ENCODE measurements at places on chromosomes 4 and X.
A peak's percentile ranks its signal among the peaks of the same experiment; 100 is the strongest.

DNA sequence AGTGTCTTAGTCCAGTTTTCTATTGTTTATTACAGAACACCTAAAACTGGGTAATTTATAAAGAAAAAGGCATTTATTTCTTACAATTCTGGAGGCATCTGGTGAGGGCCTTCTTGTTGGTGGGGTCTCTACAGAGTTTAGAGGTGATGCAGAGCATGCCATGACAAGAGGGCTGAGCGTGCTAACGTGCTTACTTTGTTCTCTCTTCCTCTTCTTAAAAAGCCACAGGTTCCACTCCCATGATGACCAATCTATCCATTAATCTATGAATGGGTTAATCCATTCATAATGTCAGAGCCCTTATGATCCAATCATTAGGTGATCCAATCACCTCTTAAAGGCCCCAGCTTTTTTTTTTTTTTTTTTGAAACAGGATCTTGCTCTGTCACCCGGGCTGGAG is 291.5 kb upstream of the GALNTL6 start:
- DNase-seq = no peak

DNA sequence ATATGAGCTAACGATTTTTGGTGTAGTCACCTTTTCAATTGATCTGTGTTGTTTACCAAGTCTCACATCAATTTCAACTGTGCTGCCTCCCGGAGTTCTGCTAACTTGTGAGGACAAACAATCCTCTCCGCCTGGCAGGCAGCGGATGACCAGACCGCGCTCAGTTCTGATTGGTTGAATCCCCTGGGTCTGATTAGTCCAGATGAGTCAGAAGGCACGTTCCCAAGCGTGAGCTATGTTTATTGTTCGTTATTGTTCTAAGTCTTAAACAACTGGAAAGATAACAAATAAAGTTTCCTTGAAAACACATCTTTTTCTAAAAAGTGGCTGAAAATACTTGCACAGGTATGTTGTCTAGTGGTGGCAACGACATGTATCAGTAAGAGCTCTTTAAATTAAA is 37.9 kb upstream of the TRPC3 start:
- no peak for DNase-seq

- no peak for DNase-seq
Measured at GRCh38 chr4:183807420-183808096, 97.5 kb upstream of the STOX2 start.

DNA sequence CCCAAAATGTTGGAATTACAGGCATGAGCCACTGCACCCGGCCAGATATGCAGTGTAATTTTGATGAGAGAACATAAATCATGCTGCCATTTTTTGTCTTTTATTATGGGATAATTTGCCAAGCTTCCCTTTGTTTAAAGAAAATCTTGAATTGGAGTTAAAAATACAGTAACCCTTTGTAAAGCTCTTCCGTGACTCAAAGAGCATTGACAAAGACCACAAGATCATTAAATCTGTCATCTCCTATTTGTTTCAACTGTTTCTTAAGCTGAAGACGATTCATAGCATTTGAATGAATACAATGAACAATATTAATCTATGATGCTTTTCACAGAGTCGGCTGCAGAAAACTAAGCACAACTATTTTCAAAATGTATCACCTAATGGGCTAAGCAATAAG is 132.6 kb downstream of the ANAPC4 start:
- no peak for DNase-seq

GRCh38 chr4:150750824-150751223 is 168.9 kb downstream of the MAB21L2 start:
- DNase-seq = no peak

- no peak for DNase-seq
Measured at GRCh38 chr4:121166976-121167375, 2.9 kb upstream of the TNIP3 start.

- DNase-seq = peak; percentile 32
Measured at GRCh38 chrX:74421036-74421739, at the start of gene SLC16A2. Gene SLC16A2, plus strand, starts transcription at chrX:74421493. Its CDS starts 145 bp downstream, at chrX:74421638.

- DNase-seq = no peak
Measured at GRCh38 chr4:123851521-123851920, 454.9 kb downstream of the SPRY1 start.

GRCh38 chr4:87677731-87678130 is 27.7 kb downstream of the DMP1 start:
- DNase-seq = no peak

- no peak for DNase-seq
Measured at GRCh38 chrX:40964633-40965586, 120.3 kb upstream of the USP9X start.

DNA sequence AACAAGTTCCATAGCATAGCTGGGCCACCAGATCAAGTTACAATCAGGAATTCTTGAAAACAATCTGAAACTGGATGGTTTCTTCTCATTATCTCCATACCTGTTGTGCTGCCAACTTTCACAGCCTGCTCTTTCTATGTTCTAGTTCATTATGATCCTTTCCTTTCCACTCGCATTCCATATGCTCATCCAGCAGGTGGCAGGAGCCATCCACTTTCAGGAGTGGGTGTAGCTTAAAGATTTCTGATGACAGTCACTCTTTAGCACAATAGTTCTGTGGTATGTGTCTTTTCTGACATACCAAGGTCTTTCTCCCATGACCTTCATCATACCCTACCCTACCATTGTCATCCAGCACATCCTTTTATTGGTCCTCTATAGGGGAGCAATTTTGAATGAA is 46.4 kb downstream of the PAGE2 start:
- DNase-seq = no peak

DNA sequence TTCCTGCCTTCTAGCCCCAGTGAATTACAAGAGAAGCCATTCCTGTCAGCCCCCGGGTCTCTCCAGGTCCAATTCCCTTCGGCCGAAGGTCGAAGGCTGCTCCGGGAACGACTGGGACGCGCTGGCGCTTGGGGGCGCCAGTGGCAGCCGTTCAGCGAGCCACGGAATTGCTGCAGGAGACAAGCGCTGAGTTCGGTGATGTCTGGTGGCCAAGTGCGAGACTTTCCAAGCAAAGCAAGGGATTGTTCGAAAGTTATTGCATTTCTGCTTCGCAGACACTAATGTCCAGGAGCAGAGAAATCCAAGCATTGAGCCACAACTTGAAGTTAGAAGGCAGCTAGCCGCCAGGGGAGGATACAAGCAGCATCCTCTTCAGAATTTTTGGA is 1.1 kb upstream of the DKK2 start:
- DNase-seq = peak; percentile 52

- no peak for DNase-seq
Measured at GRCh38 chrX:54747733-54748393, 50.2 kb downstream of the ITIH6 start.

DNA sequence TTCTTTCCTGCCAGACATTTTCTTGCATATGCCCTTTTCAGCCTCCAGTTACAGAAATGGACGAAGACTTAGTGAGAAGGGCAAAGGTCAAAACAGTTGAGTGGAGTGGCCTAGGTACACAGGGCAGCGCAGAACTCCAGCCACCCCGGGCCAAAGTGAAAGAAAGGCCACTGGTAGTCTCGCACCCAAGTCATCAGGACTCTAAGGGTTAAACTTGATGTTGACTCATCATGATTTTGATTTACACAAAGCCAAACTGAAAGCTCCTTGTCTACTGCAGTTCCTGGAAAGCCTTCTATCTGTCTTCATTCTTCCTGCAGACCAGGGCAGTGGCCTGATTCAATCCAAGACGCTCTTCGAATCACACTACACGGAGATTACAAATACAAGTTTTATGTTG is 2.6 kb upstream of the IL13RA1 start:
- no peak for DNase-seq

DNA sequence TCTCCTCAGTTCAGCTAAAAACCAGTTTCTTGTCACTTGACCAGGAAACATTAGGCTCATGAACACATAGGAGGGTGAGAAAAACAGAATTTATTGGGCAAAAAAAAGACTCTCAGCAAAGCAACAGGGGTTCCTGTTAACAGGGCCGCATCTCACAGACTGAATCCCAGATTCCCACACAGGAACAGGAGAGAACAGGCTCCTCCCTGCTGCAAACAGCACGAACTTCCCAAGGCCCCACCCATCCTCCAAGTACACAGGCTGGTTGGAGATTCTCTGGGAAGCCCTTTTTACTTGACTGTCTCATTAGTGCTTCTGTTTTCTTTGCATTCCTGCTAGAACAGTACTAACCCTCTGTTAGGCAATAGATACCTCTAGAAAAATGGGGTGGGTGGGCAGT is 52.4 kb upstream of the IL21 start:
- no peak for DNase-seq

DNA sequence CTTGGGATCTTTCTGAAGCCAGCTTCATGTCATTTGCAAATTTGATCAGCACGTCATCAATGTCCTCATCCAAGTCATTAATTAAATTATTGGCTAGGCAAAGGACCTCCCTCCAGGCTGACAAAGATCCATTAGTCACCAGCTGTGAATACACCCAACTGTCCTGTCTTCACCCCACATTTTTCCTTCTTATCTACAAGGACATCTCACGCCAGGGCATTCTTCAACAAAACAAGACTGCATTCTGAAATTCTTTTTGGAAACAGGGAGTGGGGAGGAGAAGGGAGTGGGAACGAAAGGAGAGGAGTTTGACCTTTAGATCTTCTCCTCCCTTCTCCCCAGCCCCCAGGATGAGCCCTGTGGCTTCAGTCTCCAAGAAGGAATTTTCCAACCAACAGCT is 32.7 kb downstream of the NLGN3 start:
- no peak for DNase-seq

- no peak for DNase-seq
Measured at GRCh38 chr4:43048570-43048969, 156.1 kb downstream of the GRXCR1 start.

- no peak for DNase-seq
Measured at GRCh38 chrX:155188786-155189185, 27.5 kb upstream of the VBP1 start.

DNA sequence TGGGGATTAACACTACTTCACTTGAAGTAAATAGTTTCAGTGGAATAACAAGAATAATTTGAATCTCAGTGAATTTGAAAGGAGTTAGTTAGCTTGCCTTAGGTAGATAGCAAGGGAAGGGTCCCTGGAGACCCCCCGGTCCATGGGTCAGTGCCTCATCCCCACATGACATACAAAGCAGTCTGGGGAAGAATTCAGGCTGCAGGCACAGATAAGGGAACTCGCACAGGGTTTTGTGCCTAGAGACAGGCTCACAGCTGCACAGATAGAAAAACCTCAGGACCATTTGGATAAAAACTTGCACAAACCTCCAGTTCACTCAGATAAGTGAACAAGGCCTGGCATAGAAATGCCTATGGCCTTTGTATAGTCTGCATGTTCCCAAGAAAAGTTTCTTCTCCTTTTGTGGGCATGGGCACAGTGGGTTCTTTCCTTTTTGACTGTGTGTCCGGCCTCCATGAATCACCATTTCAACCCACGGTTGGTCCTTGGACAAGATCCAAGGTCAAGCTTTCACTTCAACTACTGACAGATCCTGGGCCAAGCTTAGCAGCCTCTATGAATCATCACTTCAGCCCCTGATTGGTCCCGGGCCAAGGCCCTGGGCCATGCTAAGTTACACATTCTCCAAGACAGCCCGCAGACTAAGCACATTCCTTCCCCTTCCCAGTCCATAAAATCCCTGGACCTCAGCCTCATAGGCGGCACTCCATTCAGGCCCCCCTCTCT is 108.3 kb upstream of the KLHL4 start:
- no peak for DNase-seq

GRCh38 chr4:138910195-138910913 is 105.2 kb upstream of the NOCT start:
- peak; percentile 89 for DNase-seq

All from NCI-H2081 (cell line).